ENCODE measurements at places on chromosomes 1 and 21. TPM values are rescaled to one million over a fixed set of nuclear protein-coding genes. Genes with fewer than 3 reads are reported as not detected.

Gene TMEM82
- not detected for total RNA-seq

Gene MPL
- total RNA-seq, result not detected

Gene RHOU
- 2.8 TPM for total RNA-seq

Gene SPATA21
- not detected for total RNA-seq

Gene SPRR2B
- total RNA-seq, result not detected

Gene NUF2
- 0.89 TPM for total RNA-seq

Gene GUCA2A
- total RNA-seq, result not detected

Gene LIPI
- total RNA-seq, result not detected

Gene RXRG
- not detected for total RNA-seq

Gene MMP23B
- total RNA-seq, result 17.6 TPM

Gene KRTAP13-2
- not detected for total RNA-seq

Gene PRPF38A
- 10.5 TPM for total RNA-seq

Gene DEPDC1
- total RNA-seq, result 3.0 TPM

Gene CFAP57
- 0.09 TPM for total RNA-seq

Gene TP73
- not detected for total RNA-seq

Gene CD52
- total RNA-seq, result not detected

Gene PHLDA3
- total RNA-seq, result 120 TPM

Gene KRTAP10-1
- total RNA-seq, result not detected

Gene PLEKHN1
- 1.8 TPM for total RNA-seq

All from smooth muscle cell of the umbilical artery (primary cell).